NCI-H2171 treated with DMSO at 0.1 percent for 48 hours (cell line): ENCODE measurements at places on chromosomes 2 and 18.
A peak's percentile ranks its signal among the peaks of the same experiment; 100 is the strongest.

DNA sequence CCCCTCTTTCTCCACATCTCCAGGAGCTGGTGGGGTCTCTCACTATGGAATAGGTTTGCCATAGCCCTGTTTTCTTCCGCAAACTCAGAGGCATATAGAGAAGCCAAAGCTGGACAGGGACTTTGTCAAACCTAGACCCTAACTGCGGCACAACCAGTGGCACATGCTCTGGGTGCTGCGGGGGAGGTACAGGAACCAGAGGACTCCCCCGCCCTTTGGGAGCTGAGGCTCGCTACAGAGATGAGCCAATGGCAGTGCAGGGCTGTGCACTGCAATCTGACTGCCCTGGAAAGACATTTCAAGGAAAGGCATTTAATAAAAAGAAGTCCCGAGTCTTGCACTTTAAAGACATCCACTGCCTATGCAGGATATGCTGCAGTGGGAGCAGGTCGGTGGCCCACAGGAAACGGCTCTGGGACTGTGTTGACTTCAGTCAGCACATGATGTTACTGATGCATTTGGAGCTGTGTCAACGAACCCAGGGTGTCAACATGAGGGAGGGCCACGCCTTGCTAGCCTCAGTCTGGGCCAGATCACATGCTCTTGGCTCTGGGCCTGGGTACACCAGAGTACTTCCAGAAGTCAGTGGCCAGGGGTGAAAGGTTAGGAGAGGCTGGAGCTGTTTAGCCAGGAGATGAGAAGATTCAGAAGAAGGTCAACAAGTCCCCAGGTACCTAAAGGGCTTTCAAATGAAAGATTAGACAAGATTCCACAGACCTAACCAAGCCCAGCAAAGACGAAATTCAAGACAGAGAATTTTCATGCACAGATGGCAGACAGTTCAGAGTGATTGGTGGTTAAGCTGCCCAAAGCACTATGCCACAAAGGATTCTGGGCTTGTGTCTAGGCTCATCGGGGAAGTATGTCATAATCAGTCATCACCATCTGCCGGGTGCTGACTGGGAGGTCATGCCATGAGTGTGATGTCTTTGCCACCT lies 8.2 kb downstream of the SLC35F6 start:
- peak; percentile 100 for DNase-seq

- no peak for DNase-seq
These were observed 12.8 kb downstream of the SPEG start for GRCh38 chr2:219447242-219448098.

DNA sequence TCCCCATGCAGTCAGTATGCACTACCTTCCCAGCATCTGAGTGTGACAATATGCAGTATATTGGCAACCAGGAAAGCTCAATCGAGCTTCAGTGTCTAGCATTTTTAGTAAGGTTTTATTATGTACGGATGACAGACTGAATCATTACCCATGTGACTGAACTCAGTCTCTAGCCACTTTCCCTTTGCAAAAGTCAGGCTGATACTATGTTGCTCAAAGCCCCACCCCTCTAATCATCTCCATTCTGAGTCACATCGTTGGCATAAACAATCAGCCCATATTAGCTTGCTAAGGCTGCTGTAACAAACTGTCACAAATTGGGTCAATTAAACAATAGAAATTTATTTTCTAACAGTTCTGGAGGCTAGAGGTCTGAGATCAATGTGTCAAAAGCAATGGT lies 25.8 kb upstream of the SRD5A2 start:
- DNase-seq = no peak

GRCh38 chr2:208638059-208638458 lies 231.5 kb downstream of the PTH2R start:
- peak; percentile 20 for DNase-seq

- no peak for DNase-seq
These were observed 7.3 kb downstream of the DES start for GRCh38 chr2:219425238-219426067.

GRCh38 chr18:34591920-34592444 lies 118.1 kb upstream of the DTNA start:
- no peak for DNase-seq

GRCh38 chr2:127320067-127320466 lies 26.1 kb upstream of the ERCC3 start:
- peak; percentile 31 for DNase-seq

GRCh38 chr2:16652296-16653082 lies 13.1 kb downstream of the CYRIA start:
- no peak for DNase-seq

DNA sequence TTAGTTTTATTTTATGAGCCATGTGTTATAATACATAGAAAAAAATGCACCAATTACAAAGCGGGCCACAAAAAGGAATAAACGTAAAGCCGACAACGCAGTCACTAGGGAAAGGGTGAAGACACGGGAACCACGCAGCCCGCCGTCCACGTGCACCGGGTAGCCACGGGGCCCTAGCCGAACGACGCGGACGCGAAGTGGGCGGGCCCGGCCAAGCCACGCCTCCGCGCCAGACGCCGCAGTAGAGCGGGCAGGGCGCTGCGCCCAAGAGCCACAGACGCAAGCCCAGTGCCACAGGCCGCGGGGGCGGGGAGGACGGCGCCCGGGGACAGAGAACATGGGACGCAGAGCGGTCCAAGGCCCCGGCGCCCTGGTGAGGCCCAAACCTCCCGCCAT lies at the start of gene DUSP28:
TSS of gene DUSP28 (plus strand) at position 274 of the 396 bp plus-strand sequence. CDS start 328 bp downstream, outside the sequence.
- DNase-seq = peak; percentile 62

- peak; percentile 24 for DNase-seq
These were observed 73.7 kb upstream of the ETAA1 start for GRCh38 chr2:67323209-67323991.

GRCh38 chr2:147792966-147793617 lies 51.7 kb upstream of the ACVR2A start:
- DNase-seq = no peak

- no peak for DNase-seq
These were observed 33.8 kb upstream of the POU3F3 start for GRCh38 chr2:104820126-104820525.

DNA sequence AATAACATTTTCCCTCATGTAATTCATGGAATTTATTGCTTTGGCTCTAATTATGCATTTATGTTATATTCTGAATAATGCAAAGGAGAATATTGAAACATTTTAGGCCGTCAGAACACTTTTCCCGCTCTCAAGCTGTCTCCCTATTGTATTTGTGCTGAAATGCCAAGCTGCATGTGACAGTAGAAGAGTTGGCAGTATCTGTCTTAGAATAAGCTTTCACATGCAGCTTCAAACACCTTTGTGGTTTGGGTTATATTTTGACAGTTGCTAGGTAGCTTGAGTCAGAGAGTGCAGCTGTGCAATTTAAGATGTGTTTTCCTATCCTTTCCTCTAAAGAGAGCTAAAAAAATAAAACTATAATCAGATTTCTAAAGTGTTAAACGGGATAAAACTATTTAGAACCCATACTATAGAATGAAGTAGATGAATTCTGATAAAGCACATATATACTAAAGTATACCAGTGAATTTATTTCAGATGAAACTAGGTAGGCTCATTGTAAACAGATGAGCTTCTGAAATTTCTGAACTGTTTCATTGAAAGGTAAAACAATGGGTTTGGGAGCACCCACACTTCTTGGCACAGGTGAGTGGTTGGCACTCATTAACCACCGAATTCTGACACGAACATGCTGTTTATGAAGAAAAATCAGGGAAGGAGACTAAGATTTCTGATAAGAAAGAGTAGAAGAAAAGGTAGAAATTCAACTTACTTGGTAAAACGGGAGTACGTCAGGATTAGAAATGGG lies 43.4 kb downstream of the PLCL1 start:
- no peak for DNase-seq

- peak; percentile 33 for DNase-seq
These were observed 106.0 kb upstream of the TAF1B start for GRCh38 chr2:9737053-9737875.

GRCh38 chr2:173323371-173323770 lies 31.3 kb upstream of the CDCA7 start:
- DNase-seq = no peak

GRCh38 chr2:219250049-219250781 lies 2.8 kb upstream of the TUBA4B start:
- no peak for DNase-seq

GRCh38 chr18:59265246-59265973 lies 7.8 kb downstream of the RAX start:
- peak; percentile 69 for DNase-seq

DNA sequence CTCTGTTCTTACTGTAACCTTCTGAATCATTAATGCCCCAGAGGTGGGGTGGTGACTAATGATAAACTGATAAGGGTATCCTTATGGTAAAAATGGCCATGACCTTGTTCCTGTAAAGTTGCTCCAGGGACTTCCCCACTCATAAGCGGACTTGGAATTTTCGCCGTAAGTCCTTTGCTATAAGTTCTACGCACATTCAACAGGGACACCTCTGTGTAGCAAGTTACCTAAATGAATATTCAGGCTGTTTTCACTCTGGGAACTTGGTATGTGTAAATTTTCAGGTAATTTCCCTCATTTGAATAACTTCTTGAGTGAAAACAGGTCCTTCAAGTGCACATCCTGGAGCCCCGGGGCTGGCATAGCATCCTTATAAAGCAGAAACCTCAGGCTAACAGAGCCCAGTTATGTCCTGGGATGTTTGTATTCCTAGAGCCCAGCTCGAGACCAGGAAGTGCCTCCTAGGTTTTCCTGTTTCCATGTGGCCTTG lies 9.4 kb upstream of the AGFG1 start:
- DNase-seq = no peak

- DNase-seq = no peak
These were observed 122.6 kb downstream of the CABLES1 start for GRCh38 chr18:23257686-23258565.

GRCh38 chr2:106664669-106665068 lies 177.5 kb downstream of the CD8B2 start:
- no peak for DNase-seq

- DNase-seq = no peak
These were observed 9.7 kb downstream of the HRH4 start for GRCh38 chr18:24470022-24470618.
